ENCODE measurements at places on chromosomes 5 and 9.

DNA sequence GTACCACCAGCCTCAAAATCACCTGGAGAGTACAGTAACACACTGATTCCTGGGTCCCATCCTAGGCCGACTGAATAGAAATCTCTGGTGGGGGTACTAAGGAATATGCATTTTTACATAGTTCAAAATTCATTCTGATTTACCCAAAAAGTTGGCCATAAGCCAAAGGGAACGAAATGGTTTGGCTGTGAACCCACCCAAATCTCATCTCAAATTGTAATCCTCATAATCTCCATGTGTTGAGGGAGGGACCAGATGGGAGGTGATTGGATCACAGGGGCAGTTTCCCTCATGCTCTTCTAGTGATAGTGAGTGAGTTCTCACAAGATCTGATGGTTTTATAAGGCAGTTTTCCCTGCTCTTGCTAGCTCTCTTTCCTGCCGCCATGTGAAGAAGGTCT lies 31.1 kb downstream of the MEGF9 start:
- no peak for DNase-seq

DNA sequence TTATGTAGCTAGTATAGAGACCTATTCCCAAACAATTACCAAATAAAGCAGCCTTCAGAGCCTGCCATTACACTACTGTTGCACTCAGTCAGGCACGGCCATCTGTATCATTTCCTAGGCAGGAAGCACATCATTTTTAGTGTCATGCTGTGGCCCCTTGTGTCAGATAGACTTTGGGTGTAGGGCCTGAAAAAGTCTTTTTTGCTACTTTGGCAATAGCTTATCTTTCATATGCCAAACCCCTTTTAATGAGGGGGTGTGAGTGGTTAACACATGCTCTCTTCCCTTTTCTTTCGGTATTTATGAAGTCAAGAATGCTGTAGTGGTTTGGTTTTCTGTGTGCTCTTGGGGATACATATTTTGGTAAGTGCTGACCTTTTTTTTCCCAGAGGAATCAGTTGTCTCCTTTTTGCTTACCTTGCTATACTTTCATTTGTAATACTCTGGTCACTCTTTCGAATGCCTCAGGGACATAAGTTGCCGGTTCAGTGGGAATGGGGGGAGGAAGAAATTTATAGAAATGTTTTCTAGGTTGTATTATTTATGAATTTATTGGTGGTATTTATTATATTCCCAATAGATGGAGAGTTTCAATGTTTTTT lies 209.8 kb downstream of the CSNK1G3 start:
- DNase-seq: no peak

DNA sequence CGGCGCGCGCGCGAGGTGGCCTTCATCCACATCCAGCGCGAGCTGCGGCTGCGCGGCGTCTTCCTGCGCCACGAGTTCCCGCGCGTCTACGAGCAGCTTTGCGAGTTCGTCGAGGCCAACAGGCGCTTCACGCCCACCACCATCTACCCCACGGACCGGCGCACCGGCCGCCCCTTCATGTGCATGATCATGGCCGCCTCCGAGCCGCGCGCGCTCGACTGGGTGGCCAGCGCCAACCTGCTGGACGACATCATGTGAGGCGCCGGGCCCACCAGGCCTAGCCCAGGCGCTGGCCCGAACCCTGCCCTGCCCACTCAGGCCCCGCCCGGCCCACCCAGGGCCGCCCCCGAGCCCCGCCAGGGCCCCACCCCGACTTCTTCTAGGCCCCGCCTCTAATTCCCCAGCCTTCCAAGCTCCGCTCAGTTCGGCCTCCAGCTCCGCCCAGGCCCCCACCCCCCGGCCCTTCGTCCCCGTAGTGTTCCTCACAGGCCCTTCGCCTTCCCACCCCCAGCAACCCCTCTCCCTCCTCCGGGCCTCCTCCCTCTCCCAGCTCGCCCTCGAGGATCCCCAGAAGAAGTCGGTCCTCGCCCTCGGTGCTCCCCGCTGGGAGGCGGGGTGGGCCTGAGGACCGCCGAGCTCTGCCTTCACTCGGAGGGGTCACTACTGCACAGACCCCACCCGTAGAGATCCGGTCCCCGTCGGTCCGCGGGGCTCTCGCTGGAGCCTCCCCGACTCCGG lies 2.0 kb upstream of the PHPT1 start:
- DNase-seq: no peak

DNA sequence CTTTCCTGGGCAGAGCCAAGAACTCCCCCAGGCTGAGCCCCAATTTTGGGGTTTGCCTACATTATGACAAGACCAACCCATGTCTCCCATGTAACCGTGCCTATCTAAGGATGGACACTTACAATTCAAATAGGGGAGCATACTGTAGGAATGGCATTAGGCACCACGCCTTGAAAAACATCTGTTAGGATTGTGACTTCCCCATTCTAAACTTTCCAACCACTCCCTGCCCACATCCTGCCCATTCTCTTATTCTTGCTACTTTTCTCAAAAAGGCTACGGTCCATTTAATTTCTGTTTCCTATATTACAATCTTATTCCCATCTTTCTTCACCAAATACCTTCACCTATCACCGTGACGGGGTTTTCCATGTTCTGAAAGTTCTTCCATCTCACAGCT lies 99.2 kb downstream of the LPAR1 start:
- DNase-seq: no peak

DNA sequence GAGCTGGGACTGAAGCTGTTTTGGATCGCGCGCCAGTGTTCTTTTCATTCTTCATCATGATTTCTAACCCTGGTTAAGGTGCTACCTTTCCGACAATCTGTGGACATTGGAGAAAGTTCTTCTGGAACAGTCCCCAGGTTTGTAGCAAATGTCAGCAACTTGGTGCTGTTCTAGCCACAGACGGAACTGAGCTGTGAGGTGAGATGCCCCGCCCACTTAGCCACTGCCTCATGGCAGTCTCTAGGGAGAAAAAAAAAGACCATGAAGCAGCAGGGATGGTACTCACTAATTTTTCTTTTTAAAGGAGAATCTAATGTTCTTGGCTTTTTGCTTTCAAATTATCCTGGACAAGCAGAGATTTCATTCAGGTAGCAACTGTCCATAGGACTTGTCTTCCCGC lies 72.1 kb upstream of the STK32A start:
- no peak for DNase-seq

- no peak for DNase-seq
These were observed 468.7 kb downstream of the TLE4 start for GRCh38 chr9:80040457-80040856.

DNA sequence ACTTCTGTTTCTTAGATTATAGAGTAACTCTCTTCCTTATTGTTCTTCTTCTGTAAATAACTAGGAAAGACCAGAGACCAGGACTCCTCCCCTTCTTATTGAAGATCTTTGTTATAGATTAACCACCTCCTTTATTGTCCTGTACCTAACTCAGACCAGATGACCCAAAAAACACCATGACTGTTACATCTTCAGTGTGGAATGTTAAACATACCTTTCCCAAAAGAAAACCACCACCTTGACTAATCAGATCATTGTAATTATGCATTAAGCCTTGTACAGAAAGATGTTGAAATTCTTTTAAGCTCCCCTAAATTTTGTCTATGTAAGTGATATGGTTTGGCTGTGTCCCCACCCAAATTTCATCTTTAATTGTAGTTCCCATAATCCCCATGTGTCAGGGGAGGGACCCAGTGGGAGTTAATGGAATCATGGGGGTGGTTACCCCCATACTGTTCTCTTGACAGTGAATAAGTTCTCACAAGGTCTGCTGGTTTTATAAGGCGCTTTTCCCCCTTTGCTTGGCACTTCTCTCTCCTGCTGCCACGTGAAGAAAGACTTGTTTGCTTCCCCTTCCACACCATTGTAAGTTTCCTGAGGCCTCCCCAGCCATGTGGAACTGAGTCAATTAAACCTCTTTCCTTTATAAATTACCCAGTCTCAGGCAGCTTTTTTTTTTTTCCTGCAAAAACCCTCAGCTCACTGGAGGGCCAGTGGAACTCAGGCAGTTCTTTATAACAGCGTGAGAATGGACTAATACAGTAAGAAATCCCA lies 26.3 kb downstream of the ARSB start:
- DNase-seq: no peak

GRCh38 chr5:138698713-138699112 lies 54.5 kb upstream of the CTNNA1 start:
- no peak for DNase-seq

- DNase-seq: no peak
These were observed 58.0 kb upstream of the ROR2 start for GRCh38 chr9:92008041-92008440.

DNA sequence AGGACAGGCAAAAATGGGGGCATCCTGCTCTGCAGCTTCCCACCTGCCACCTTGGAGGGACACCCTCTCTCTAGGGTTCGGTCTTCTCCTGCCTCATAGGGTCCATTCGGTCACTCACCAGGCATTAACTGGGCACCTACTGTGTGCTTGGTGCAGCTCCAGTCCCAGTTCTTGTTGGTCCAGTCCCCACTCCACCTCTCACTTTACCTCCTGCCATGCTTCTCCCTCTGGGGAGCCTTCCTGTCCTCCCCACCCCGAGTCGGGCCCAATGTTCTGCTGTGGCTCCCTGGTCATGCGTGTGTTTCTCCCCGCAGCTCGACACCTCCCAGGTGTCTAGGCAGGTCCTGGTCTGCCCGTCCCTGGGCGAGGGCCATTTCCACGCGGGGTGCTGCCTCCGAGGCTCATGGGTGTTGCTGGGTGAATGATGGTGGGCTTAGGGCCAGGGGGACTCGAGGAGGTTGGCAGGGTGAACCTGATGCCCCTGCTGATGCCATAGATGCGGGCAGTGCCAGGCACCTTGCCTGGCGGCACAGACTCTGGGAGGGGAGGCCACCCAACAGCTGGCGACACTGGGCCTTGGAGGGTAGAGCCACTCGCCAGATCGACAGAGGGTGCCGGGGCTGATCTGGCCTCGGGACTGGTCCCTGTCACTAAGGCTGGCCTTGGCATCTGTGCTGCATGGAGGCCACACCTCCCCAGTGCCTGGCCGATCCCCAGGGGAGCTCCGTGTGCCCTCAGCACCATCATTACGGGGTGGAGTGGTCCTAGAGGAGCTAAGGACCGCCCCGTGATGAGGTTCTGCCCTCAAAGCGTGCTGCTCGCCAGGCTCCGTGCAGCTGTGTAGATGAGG lies 66.0 kb upstream of the RNU6ATAC start:
- no peak for DNase-seq

GRCh38 chr9:121896545-121896943 lies 196.6 kb downstream of the TTLL11 start:
- DNase-seq: no peak

- no peak for DNase-seq
These were observed 75.7 kb upstream of the SH3GL2 start for GRCh38 chr9:17503196-17503595.

- no peak for DNase-seq
These were observed 117.9 kb downstream of the MELK start for GRCh38 chr9:36690412-36691168.

DNA sequence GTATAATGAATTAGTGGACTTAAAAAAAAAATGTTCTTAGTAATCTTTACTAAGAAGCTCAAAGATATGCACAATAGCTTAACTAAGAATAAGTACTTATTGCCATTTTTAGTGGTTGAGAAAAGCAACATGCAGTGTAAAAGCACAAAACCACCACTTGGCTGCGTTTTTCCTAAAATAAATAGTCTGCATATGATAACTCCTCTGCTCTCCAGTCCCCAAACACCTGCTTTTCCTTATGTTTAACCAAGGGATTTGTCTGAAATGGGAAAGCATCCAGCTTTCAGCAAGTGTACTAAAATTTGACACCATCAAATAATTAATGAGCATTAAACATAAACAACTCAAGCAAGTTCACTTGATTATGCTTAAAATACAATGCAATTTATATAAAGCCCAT lies 41.4 kb downstream of the PSIP1 start:
- DNase-seq: no peak

GRCh38 chr5:59123595-59124561 lies 541.0 kb downstream of the RAB3C start:
- DNase-seq: no peak

DNA sequence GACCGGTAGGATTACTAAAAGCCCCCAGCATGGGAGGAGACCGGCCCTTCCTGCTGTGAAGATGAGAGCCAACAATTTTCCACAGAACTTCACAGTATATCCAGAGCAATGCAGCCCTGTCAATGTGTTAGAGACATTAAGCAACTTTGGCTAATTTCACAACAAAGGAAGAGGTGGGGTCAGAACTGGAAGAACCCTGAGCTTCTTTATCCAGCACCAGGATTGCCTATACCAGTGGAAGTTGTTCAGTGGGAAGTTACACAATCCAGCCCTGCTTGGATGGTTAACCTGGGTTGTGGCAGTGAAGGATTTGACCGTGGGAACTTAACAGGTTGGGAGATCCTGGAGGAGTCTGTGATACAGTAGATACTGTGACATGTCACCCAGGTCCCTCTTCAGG lies 197.0 kb downstream of the FBN2 start:
- no peak for DNase-seq

- DNase-seq: no peak
These were observed 99.4 kb downstream of the TMEM215 start for GRCh38 chr9:32882705-32883104.

GRCh38 chr5:15487228-15487627 lies 12.8 kb upstream of the FBXL7 start:
- DNase-seq: no peak

DNA sequence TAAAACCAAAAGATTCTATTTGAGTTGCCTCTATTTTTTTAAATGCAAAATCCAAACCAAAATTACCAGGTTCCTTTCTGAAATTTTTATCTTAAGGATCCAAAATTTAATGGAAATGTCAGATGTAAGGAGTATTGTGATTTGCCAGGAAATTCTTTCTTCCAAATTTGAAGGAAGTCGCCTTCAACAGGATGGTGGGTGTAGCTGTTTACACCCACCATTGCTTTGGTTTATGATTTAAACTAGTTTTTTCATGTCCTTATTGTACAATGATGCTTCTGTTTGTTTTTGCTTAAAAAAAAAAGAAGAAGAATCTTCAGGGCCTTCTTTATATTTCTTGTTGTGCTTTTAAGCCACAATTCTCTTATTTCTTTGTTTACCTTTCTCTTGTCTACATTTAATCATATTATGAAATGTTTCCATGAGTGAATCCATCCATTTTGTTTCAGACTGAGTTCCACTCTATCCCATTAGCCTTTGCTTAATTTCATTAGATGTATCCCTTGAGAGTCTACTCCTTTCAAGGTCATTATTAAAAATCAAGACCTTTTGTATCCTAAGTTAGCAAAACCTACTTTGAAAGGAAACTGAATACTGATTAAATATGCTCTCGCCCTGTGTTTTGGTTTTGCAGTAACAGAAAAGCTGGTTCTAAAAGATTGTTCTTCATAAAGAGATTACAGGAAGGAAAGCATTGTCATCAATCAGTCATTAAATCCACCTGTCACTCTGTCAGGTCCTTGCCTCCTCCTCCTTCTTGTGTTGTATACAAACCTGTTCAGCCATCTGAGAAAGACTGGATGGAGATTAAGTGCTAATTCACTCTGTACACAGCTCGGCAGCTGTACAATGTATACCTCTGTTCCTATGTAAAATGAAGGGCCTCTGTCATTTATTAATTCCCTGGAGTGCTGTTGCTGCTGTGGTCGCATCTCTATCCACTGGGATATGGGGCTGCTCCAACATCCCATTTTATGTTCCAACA lies 45.5 kb upstream of the SLC2A8 start:
- no peak for DNase-seq

GRCh38 chr9:134895908-134896833 lies 15.6 kb downstream of the FCN2 start:
- DNase-seq: no peak

- DNase-seq: no peak
These were observed 20.2 kb downstream of the RGS3 start for GRCh38 chr9:113483676-113484257.

- DNase-seq: no peak
These were observed 311.5 kb downstream of the COX7C start for GRCh38 chr5:86929123-86929766.
